Activated T-helper 9 cell treated with anti-CD3 and anti-CD28 coated beads, Interleukin-2, amount 50 U/mL, for 16 hours (primary cell): ENCODE measurements at places on chromosomes 1 and 21.

- no peak for DNase-seq
Observed at GRCh38 chr1:214452152-214452784, 99.1 kb downstream of the PTPN14 start.

- DNase-seq, result no peak
Observed at GRCh38 chr1:18398791-18399530, 81.8 kb upstream of the KLHDC7A start.

DNA sequence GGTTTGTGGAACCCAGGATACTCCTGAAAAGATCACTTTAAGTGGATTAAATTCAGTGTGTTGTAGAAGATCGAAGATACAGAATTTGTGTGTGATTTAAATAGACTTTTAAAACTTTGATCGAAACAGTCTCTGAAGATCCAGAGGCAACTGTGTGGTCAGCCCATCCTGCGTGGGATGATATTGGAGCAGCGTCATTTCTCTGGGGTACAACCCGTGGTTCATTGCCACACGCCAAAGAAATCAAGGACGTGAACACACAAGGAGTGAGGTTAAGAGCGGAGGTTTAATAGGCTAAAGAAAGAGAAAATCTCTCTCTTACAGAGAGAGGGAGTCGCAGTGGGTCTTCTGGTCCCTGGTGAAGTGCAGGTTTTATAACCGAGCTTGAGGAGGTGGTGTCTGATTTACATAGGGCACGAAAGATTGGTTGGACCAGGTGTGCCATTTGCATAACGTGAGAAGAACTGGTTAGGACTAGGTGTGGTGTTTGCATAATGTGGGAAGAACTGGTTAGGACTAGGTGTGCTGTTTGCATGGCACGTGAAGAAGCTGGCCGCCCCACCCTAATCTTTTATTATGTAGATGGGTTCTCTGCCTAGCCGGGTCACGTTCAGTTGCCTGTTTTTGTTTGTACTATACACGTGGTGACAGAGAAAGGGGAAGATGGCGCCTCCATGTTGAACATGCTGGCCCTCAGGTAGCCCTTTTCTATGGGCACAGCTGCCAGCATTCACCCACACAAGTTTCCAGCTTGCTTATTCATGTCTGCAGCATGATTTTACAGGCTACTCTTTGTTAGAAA is 82.3 kb downstream of the ADSS2 start:
- no peak for DNase-seq

DNA sequence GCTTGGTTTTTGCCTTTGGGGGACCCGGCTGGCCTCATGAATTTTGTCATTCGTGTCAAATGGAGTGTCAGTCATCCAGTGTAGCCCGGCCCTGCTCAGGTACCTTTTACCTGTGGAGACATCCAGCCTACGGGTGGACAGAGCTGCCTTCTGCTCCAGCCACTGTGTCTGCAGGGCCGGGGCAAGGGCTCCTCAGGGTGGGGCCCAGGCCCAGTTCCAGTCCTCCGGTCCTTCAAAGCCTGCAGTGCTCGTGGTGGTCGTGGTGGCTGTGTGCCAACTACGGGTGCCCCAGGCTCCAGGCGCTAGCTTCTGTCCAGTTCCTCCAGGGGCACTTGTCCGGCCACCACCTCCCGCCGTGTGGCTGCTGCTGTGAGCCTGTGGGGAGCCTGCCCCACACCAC is 54.8 kb downstream of the TRIM11 start:
- no peak for DNase-seq

GRCh38 chr1:46606255-46606965 is 2.3 kb upstream of the MKNK1 start:
- DNase-seq, result no peak

DNA sequence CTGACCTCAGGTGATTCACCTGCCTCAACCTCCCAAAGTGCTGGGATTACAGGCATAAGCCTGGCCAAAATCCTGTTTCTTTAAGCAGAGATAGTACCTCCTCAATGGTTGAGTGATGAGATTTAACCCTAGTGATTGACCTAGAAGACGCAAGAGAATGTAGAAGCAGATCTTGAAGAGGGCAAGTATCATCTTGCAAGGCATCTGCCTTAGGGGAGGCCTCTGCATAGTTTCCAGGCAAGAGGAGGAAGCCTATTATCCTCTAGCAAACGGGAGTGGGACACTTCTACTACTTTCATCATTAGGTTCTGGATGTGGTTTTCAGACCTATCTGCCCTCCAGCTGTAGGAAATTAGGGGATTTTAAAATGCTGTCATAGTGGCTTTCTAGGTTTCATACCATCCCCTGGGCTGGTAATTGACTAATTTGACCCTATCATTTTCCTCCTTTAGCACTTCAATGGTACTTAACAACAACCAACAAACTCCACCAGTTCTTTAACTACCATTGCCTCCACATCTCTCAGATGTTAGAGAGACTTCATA is 10.0 kb upstream of the TRIM62 start:
- DNase-seq, result no peak

DNA sequence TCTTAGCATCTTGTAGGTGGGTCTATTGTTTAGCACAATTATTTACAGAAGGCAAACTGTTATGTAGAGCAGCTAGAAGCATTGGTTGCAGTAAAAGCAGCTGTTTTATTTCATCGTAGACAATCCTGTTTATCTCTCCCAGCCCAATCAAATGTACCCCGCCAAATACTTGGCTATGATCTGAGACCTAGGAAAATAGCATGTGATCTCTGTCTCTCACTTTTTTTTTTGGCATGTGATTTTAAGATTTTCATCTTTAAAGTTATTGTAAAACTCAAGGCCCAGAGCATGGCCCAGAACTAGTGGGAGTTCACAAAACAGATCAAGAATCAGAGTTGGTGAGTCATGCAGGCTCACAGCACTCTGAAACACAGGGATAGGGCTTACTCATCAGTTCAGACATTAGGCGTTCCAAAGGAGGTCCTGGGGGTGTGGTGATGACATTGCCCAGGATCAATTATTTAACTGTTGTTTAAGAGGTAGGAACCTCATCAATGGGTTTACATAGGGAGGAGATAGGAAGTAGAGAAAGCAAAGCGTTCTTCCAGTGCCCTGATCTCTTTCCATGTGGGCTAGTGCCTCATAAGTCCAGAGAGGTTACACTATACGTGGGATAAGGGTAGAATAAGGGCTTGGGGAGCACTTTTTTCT is 40.2 kb downstream of the TBX19 start:
- no peak for DNase-seq

DNA sequence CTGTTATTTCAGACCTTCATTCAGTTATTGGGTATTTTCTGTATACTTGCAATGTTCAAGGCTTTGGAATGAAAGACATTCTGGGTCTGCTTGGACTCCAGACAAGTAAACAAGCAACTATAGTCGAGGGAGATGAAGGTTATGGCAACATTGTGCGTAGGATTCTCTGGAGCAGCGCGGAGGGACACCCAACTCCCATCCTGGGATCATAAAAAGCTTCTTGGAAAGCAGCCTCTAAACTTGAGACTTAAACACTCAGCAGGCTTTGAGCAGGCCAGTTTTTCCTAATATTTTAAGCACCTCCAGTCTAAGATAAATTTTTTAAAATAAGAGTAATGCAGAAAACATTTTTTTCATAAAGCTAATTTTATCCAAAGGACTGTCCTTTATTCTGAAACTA is 7.6 kb upstream of the LYST start:
- DNase-seq, result no peak

GRCh38 chr1:215718575-215719287 is 151.6 kb downstream of the KCTD3 start:
- no peak for DNase-seq

DNA sequence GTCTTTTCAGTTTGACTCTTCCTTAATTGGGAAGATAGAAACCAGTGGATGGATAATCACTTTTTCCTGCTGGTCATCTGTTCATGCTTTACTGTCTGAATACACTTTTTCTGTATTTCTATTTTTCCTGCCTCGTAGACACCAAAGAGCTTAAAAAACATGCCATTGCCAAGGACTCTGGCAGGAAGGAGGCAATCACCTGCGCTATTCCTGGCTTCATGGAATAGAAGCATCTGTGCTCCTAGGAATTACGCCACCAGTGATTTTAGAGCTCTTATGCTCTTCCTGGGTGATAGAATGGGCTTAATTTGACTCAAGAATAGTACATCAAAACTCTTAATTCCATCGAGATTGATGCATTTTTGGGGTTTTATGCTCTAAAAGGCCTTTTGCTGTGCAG is 15.7 kb downstream of the OR2B11 start:
- no peak for DNase-seq

GRCh38 chr1:247357781-247358211 is 26.1 kb upstream of the ZNF496 start:
- no peak for DNase-seq

- DNase-seq, result no peak
Observed at GRCh38 chr1:67601955-67602354, 83.0 kb upstream of the GADD45A start.

- no peak for DNase-seq
Observed at GRCh38 chr1:203789966-203790365, 5.5 kb upstream of the ZBED6 start.

DNA sequence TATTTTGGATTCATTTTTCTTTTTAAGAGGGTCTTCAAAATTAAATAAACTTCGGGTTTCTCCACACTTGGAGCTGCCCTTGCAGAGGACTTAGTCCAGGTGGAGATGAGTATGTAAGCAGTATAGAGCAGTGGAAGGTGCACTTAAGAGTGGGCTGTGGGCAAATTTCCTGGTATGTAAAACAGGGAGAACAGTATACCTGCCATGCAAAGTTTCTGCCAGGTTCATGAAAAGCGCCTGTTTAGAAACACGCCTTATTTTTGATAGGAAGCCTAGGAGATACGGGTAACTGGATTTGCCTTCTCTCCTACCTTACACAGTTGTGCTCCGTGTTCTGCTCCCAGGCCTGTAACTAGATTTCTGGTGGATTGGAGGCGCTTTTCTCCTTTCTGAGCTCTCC is 1.2 kb downstream of the KDM4A start:
- no peak for DNase-seq

DNA sequence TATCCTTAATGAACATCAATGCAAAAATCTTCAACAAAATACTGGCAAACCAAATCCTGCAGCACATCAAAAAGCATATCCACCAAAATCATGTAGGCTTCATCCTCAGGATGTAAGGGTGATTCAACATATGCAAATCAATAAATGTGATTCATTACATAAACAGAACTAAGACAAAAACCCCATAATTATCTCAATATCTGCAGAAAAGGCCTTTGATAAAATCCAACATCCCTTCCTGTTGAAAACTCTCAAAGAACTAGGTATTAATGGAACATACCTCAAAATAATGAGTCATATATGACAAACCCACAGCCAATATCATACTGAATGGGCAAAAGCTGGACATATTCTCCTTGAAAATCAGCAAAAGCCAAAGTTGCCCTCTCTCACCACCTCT is 54.6 kb upstream of the DEPDC1 start:
- DNase-seq, result no peak

DNA sequence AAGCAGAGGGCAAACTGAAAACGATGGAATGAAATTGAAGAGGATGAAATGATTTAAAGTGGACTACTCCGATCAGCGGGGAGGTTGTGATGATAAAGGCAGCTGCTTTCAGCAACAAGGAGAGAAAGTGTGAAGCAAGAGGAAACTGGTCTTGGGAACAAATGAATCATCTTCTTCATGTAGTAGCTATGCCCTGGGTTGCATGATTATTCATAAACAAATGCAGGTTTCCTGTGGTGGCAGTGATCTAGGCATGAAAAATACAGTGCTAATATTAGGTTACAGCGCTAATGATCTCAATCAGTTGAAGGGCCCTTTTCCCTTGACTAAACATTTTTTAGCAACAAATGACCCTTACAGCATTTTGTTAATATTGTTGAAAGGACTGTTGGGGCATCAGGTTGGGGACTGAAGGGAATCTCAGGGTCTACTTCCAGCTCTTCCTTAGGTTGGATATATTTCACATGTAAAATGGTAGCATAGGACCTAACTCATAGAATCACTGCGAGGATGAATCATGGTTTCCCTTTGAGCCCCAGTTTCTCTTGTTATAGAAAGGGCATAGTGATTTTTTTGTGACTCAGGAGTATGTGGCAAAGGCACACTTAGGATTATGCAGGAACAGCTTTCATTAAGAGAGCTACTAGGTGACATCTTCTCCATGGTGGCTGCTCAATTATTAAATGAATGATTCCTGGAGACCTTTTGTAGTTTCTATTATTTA is 1.9 kb upstream of the ZFYVE9 start:
- DNase-seq, result peak; percentile 6
